IPS DF 19.7 (cell line): ENCODE measurements at places on chromosomes 7 and 10.
A peak's percentile ranks its signal among the peaks of the same experiment; 100 is the strongest.

GRCh38 chr10:5991708-5992107 lies 14.4 kb upstream of the IL15RA start:
- no peak for DNase-seq

GRCh38 chr7:137371616-137372015 lies 28.1 kb upstream of the PTN start:
- DNase-seq, result no peak

DNA sequence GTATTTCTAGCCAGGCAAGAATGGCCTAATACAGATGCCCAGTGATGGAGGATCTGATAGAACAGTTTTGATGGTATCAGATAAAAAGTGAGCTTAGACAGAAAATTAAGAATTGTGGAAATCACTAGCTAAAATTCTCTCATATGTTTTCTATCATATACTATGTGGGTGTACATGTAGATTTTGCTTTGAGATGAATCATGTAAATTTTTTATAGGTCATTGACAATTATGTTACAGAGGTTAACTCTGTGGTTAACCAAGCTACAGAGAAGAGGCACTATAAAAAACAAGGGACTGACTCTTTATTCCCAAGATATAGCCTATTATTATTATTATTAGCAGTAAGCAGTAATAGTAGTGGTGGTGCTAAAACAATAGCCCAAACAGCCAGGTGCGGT lies 156.5 kb downstream of the ITGA8 start:
- DNase-seq, result no peak

DNA sequence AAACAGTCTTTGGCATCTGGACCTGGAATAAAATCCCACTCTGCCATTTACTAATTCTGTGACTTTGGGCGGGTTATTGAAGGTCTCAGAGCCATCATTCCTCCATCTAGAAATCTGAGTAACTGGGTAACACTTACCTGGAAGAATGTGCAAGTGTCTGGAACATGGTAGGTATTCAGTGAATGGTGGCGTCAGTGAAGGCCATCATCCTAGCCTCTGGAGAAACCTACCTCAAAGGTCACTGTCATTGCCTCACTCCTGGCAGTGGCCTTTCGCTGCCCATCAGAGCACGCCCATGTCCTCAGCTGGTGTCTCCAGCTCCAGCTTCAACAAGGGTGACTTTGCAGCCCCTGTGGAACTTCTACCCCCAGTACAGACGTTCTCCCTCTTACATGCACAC lies 4.5 kb downstream of the GAL3ST4 start:
- no peak for DNase-seq

DNA sequence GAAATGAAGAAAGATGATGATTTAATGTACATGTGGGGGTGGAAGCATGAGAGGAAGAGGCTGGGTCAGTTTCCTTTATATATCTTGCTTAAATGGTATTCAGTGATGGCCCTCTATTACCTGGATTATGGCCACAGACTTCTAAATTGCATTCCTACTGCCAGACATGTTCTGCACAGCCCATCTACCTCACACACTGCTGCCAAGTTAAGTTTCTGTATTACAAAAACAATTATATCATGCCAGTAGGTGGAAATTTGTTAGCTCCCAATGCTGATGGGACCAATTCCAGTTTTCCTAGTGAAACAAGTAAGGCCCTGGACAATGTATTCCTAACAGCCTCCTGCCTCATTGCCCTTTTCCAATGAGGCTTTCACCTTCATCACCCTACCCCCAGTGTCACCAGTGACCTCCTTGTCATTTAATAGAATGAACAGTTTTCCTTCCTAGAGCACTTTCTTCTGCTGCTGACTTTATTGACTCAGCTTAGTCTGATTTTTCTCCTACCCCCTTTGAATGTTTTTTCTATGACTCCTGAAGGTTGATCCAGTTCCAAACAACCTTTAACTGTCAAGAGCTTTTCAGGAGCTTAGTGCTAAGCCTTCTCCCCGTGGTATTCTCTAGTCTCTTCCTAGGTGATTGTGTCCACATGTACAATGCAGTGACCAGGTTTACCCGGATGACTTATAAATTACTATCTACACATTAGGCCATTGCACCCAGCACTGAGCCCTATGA lies 316.6 kb upstream of the ANKRD30A start:
- DNase-seq, result no peak

GRCh38 chr7:46897381-46897780 lies 684.5 kb downstream of the TNS3 start:
- DNase-seq, result no peak

DNA sequence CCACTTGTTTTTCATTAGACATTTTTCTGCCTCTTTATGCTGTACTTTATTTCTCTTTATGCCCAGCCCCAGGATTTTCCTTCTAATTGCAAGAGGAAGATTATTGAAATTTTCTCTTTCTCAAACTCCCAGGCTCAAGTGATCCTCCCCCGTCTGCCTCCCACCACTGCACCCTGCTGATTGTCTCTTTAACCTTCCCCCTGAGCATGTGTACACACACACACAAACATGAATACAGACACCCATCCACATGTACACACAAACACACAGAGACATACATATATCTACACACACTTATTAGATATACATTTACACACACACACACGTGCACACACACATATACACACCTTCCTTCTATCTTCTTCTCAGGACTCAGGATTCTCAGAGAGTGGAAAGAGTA lies 37.3 kb upstream of the MAP3K8 start:
- DNase-seq, result no peak

DNA sequence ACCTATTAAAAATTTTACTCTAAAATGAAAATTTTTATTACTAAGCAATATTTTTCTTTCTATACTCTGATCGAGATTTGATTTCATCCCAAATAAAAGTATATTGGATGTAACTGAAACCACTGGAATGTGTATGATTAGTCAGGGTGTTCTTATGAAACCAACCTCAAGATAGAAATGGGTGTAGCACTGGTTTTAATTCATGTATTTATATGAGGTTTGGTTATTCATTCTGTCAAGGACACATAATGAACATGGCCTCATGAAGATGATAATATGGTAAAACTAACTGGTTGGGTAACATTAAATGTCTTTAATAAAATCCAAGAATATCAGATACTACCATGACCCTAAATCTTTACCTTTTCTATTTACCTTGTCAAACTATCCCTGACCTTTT lies 197.7 kb downstream of the SEMA3A start:
- DNase-seq, result no peak

- no peak for DNase-seq
Measured at GRCh38 chr10:103456074-103456660, 2.5 kb downstream of the CALHM1 start.

DNA sequence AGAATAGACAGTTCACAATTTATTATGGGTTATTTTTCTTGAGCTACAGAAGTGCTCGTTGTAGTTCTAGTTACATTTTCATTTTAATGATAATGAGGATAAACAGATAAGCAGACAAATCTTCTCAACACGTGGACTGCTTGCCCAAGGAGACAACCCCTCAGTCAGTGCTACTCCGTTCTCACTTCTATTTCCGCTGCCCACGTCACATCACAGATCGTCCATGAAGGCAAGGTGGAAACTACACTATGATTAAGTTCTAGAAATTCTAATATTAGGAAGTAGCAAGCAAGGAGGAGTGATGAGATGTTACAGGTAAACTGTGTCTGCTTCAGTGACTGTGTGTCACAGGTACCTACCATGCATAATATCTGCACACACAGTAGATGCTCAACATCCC lies 210.5 kb downstream of the CHCHD3 start:
- DNase-seq, result no peak

- DNase-seq, result no peak
Measured at GRCh38 chr10:103839872-103840739, 15.3 kb downstream of the SH3PXD2A start.

- no peak for DNase-seq
Measured at GRCh38 chr7:41592236-41592635, 110.7 kb downstream of the INHBA start.

- DNase-seq, result no peak
Measured at GRCh38 chr10:47099474-47099873, 188.2 kb downstream of the PTPN20 start.

DNA sequence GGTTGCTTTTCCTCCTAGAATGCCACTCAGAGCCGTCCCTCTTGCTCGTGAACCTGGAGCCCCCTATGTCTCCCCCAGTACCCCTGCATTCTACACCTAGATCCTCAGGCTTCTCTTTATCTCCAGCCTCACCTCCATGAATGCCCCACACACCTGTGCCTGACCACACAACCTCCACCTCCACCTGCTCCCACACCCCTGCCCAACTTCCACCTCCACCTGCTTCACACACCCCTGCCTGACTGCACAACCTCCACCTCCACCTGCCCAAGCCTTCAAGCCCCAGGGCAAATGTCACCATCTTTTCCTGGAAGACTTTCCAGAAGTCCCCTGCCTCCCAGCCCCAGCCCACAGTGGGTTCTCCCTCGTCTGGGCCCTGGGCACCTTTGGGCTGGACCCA lies 6.9 kb upstream of the LFNG start:
- DNase-seq, result no peak

GRCh38 chr7:35038354-35038753 lies 1.1 kb upstream of the DPY19L1 start:
- DNase-seq, result no peak

DNA sequence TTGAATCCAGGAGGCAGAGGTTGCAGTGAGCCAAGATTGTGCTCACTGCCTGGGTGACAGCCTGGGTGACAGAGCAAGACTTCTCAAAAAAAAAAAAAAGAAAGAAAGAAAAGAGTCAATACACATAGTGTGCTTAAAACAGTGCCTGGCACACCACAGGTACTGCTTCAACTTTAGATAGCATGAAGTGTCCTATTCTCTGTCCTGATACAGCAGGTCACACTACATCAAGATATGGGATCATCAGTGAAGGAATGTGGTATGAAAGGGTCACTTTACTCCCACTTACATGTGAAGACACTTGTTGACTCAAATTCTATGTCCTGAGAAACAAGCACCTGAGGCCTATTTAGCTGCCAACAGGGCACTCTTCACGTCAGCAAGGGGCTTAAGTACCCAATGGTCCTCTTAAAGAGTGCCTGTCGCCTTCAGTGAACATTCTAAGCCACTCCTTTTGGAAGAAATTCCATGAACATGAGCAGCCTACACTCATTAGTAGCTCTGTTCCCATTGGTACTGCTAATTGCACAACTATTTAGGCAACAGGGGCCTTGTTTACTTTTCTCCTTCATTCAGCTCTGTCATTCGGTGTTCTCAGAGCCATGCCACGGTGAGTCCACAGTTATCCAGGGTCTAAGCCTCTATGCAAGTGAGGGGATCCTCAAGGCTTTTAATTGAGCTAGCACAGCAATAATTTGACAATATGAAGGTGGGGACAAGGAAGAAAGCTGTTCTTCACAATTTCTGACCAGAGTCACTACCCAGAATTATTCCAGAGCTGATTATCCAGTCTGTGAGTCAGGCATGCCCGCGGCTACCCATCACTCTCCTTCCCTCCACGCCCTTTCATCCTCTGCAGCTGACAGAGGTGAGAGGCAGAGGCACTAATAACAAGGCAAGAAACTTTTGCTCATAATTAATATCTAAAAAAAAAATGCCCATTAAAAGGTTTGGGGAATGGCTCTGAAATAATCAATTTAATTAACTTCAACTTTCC lies 56.6 kb upstream of the PTN start:
- DNase-seq, result no peak

GRCh38 chr10:62637249-62638061 lies 167.1 kb upstream of the ADO start:
- no peak for DNase-seq

DNA sequence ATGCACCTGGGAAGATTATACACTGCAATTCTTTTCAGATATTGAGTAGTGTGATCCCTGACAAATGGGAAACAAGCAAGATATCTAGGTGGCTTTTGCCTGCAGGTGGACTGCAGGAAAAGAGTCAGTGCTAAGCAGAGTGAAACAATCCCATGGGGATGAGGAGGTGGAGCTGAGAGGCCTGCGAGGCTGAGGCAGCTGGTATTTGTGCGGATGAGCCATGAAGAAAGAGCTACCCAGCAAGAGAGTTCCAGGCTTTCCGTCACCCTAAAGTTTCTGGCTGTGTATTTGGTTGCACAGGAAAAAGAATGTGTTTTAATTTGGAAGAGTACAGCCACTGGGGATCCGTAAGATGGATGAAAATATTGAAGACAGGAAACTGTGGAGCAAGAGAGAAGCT lies 714.1 kb upstream of the COBL start:
- no peak for DNase-seq

- DNase-seq, result no peak
Measured at GRCh38 chr7:109996927-109997326, 1094.0 kb upstream of the LRRN3 start.

DNA sequence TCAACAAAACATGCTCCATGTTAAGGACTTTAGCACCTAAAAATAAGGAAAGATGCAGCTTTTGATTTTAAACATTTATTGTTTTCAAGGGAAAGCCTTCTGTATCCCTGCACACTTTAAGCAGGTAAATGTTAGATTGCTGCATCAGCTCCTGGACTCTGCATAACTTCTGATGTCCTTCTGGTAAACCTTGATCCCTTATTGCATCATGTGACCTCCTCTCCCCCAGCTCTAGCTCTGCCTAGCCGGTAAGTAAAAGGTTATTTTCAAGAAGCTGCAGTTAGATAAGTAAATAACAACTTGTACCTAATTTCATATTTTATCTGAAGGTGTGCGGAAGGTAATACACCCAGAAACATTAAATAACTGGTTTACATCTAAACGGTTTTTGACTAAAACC lies 37.5 kb downstream of the PDK4 start:
- no peak for DNase-seq

DNA sequence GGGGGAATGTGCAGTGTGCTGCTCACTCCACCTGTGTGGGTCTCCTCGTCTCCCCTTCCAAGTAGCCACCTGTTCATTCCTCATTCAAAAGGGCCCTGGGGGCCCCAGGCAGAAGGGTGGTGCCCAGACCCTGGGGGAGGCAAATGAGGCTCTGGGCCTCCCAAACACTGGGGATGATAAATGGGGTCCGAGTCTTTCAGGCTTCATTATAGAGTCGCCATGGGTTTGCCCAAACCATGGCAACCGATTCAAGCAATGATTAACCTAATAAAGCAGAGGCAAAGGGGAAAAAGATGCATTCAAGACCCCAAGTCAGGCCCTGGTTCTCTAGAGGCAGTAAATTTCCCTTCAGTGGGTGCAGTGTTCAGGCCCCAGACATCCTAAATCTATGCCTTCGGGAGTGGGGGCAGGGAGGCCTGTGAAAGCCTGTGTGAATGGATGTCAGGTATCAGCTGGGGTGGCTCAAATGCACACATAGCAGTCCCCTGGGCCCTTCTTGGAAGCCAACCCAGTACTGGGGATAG lies 10.4 kb downstream of the NEUROG3 start:
- DNase-seq, result no peak

DNA sequence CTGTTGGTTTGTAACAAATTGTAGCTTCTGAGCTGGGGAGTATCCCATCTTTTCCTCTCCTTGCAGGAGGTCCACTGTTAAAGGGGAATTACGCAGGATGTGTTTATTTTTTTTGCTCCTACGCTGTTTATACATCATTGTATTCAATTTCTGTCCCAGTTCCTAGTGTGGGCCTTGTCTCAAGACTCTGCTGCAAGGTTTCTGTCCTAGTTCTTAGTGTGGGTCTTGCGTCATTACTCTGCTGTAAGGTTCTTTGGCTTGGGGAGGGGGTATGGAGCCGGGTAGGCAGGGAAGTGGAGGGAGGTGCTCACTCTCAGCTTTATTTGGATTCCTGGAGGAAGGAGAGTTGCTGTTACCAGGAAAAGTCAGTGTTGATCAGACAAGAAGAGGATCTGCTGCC lies 64.0 kb upstream of the TRIM8 start:
- DNase-seq, result no peak

GRCh38 chr7:118045629-118046028 lies 138.3 kb upstream of the LSM8 start:
- peak; percentile 28 for DNase-seq
